ENCODE measurements at places on chromosomes 5 and 9.

GRCh38 chr5:123371575-123372179 is 51.5 kb downstream of the CEP120 start:
- no peak for DNase-seq

DNA sequence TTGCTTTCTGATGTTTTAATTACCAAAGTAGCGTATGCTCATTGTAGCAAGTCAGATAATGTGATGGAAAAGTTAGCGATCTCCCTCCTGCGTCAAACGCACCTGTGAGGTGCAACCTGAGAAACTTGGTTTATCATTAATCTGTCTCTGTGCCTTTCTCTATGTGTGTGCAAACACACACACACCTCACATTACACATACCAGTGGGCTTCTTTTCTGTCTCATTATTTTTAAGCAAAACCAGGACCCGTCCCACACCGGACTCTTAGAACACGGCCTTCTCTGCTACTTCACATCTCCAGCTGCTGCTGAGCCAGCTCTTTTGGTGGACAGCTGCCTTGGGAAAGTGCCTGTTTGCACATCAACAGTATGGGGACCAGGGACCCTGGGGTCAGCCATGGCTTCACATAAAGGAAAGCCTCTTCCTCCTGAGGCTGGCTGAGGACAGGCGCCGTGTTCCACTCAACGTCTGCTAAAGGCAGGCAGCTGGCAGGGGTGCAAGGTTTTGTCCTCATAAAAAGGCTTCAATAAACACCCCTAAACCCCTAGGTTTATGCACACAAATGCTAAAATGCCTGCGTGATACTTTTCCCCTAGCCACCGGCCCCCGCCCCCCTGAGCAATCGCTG is 44.2 kb downstream of the MRPL36 start:
- no peak for DNase-seq

- no peak for DNase-seq
Measured at GRCh38 chr9:130337318-130337717, 71.8 kb downstream of the HMCN2 start.

- no peak for DNase-seq
Measured at GRCh38 chr5:66180282-66181155, 36.4 kb downstream of the SREK1 start.

DNA sequence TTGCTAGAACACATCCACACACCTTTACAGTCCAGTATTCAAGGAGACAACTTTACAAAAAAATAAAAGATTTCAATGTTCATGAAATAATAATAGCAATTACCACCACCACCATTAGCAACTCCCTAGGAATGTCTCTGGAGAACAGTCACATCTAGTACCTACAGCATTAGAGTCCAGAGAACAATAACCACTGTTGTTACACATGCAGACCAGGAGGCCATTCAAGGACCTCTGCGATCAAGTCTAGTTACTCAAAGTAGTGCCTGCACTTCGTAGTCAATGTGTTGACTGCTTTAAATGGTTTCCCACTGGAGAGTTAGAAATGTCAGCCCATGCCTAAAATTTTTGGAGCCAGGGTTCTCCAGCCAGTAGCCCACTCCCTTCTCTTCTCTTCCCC is 244.4 kb downstream of the DEPDC1B start:
- DNase-seq, result no peak

GRCh38 chr9:109186857-109187520 is 19.9 kb upstream of the FRRS1L start:
- DNase-seq, result no peak

DNA sequence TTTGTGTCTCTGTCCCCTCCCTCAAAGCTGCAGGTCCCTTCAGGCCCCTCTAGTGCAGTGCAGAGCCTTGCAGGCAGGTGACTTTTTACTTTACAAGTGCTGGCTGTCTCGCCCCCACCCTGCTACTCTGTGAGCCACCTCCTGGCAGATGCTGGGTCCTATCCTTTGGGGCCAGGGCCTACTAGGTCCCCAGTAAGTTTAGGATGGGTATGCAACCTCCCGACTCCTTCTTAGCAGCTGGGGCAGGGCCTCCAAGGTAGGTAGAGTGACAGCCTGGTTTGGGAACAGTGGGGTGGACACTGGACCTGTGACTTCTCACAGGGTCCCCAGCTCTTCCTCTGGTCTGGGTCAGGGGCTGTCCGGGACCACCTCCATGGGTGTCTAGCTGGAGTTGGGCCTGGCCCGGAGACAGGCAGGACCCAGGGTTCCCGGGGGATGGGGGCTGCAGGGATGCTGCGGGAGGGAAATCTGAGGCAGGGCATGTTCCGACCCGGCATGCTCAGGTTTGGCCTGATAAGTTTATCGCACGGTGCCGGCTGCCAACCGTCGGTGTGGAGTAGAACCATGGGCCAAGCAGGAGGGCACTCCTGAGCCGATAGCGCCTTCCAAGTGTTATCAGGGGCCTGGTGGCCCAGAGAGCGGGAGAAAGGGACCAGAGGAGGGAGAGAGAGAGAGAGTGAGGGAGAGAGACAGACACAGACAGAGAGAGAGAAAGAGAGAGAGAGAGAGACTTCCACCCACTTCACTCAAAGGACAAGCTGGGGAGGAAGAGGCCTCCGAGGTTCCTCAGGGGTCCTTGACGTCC is 20.5 kb downstream of the GFI1B start:
- DNase-seq, result no peak

- DNase-seq, result no peak
Measured at GRCh38 chr5:180540050-180540694, 46.0 kb downstream of the CNOT6 start.

- no peak for DNase-seq
Measured at GRCh38 chr5:97906135-97906534, 723.1 kb upstream of the RIOK2 start.

GRCh38 chr5:181173420-181174342 is 26.3 kb downstream of the OR2V2 start:
- DNase-seq, result no peak

DNA sequence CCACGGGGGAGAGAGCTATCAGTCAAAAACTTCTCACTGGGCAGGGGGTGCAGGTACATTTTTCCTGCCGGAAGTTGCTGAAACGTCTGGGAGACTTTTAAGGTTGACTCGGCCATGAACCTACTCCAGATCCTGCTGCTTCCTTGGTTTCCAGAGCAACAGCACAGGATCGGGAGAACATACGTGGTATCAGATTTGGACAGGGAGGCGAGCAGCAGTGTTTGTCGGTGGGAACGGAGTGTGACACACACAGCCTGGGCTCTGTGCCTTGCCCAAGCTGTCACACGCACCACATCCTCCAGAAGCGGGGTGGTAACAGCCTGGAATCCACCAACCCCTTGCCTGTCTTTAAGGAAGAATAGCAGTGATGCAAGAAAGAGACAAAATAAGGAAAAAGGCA is 276.5 kb downstream of the SLIT3 start:
- DNase-seq, result no peak

DNA sequence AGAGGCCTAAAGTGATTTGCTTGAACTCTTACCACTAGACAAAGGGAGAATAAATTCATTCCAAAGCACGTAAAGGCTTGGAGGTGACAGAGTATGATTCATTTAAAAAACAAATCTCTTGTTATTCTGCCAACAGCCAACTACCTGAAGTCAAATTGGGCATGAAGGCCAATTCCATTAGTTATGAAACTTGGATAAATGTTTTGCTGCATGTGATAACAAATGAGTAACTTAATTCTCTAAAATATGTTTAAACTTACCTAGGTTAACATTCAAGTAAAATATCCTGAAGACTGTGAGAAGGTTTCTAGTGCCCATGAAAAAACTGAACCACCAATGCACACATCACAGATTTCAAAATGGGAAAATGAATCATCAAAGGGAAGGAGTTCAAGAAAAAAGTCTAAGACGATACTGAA is 120.1 kb upstream of the TSLP start:
- DNase-seq, result no peak

DNA sequence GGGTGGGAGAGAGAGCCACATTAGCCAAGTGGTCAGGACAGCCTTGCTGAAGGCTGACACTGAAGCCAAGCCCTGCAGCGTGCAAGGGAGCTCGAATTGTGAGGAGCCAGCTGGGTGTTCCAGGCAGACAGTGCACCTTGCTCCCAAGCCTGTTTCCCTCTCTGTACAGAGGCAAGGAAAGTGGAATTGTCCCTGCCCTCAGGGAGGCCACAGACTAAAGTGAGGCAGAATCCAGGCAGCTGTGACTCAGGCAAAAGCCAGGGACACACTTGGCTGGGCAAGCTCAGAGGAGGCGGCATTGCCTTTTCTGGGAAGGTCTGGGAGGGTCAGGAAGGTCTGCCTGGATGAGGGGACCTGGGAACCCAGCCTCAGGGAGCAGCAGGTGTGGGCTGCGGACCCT is 50.2 kb upstream of the LMX1B start:
- no peak for DNase-seq

DNA sequence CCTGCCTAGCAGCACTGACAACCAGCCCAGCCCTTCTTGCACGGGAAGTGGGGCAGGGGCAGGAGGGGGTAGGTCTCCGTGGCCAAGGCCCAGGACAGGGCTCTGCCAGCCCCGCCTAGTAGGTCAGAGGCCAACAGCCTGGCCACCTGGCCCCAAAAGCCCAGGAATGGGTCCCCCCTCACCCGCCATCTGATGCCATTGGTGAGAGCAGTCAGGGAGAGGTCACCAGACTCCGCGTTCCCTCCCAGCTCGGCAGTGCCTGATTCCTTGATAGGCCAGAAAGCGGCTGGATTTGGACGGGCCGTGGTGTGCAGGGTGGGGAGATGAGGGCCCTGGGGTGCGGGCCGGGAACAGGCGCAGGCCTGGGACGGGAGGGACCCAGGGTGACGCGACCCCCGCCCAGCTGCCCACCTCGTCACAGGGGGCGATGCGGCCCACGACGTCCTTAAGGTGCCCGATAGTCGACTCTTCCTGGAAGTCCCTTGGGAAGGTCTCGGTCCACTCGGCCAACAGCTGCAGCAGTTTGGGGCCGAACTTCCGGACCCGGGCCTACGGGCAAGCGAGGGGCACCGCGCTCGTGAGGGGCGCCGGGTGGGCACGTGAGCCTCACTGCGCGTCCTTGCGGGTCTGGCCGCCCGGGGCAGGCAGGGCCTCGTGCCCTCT is 64.5 kb upstream of the RNF130 start:
- DNase-seq, result no peak

DNA sequence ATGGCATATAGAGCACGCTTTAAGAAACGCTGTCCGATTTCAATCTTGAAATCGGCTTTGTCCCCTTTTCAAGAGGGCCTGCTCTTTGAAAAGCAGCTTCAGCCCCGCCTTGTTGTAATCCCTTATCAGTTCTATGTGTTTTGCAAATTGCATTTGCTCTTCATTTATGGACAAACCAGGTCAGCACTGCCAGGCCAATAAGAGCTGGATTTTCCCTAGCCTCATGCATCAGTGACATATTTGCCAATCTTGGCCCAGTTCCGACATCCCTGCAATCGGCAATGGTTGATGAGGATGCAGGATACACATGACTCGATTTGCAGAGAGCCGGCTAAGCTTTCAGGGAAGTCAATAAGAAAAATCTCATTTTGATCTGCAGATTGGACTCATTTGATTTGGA is 529.1 kb upstream of the CLINT1 start:
- no peak for DNase-seq
